ENCODE measurements at places on chromosomes 6 and 20. TPM values are rescaled to one million over a fixed set of nuclear protein-coding genes. Genes with fewer than 3 reads are reported as not detected.

Gene GPSM3
- total RNA-seq, result 1.7 TPM

Gene OR12D3
- total RNA-seq, result not detected

Gene MYLK2
- under 0.01 TPM for total RNA-seq

Gene MAPK13
- total RNA-seq, result 11.9 TPM

Gene MOG
- not detected for total RNA-seq

Gene PLCB4
- total RNA-seq, result 0.21 TPM

Gene ATXN1
- total RNA-seq, result 18.5 TPM

Gene RFX6
- total RNA-seq, result not detected

Gene TNNC2
- not detected for total RNA-seq

Gene RHAG
- not detected for total RNA-seq

Gene CGA
- total RNA-seq, result not detected

Gene DDX39B
- total RNA-seq, result 263 TPM
